ENCODE measurements at places on chromosomes 12 and 14.

GRCh38 chr12:23687947-23688346 lies 261.5 kb downstream of the SOX5 start:
- DNase-seq: no peak

DNA sequence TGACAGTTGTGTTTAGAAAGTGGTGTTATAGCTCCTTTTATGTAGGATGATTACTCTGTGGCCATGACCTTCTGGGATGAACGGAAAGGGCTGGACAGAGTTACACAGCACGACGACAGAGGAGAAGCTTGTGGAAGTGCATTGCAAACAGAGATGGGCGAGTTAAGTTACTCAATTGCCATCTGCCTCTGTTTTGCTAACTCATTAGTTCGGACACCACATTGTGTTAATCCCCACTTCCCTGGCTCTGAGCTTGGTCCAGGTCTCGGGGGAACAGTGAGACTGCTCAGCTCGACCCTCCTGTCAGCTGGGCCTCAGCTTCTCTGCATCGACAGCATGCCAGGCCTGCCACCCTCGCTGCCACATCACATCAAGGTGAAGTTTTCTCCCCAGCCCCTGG lies 408.0 kb downstream of the ZFP36L1 start:
- no peak for DNase-seq

DNA sequence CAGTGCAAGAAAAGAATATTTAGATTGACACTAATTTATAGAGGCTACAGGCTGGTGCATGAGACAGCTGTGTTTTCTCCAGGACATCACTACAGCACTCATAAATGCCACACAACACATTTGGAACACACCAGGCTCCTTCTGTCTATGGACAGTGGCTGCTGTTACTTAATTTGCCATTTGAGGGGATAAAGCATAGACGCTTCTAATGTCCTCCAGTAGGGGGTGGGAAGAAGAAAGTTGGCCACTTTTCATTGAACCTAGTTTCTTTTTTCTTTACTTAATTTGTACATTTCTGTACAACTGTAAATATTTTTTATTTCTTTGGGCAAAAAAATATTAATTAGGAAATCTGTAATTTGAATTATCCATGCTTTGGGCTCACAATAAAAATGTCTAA lies 12.4 kb upstream of the RTN1 start:
- no peak for DNase-seq

DNA sequence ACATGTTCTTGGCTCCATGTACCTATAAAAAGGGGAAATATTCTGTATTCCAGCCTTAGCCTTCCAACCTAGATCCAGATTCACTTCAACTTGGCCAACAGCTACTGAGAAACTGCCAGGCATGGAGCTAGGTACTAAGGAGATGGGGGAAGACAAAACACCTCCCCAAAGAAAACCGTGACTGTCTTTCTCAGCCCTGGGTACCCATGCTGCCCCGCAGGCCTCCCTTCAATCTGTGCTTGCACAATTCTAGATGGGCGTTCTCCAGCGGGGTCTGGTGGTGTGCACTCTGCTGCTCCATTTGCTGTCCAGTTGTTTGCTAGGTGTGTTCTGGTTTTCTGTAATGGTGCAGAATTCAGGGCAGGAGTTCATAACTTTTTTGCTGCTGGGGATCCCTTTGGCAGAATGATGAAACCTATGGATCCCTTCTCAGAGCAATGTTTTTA lies 817 bp upstream of the KRT4 start:
- DNase-seq: no peak

GRCh38 chr14:92990456-92991430 lies 67.8 kb downstream of the CHGA start:
- DNase-seq: no peak

DNA sequence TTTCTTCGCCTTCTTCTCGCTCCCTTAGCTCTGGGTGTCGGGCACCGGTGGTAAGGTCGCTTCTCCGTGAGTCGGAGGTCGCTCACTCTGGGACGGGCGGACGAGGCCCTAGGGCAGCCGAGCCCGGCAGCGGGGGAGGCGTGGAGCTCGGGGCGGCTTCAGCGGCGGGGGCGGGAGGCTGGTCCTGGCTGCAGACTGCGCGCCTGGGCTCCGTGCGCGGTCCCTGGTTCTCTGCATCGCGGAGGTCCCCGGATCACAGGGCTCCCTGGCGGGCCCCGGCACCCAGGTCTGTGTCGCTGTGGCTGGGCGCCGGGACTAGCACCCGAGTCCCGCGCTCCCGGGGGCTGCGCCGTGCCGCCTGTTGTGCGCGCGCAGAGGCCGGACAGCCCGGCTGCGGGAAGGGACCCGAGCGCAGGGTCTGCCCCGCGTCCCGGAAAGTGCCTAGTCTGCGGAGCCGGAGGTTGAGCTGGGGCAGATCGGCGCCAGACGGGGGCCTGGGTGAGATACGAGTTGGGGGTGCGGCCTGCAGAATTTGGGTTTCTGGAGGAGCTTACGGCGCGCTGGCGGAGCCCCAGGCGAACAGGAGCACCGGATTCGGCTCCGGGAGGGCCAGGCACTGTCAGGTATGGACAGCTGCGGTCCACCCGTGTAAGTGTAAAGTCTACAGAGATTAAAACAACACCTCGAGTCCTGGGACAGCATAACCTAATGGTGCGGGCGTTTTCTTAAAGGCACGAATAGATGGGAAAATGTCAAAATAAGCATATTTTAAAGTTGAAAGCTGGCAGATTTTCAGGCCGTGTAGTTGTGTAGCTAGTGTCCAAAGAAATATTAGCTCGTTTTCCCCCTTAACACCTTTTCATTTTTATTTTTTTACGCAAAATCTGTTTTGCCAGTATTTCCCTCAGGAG lies 713 bp downstream of the FRMD6 start:
- no peak for DNase-seq

DNA sequence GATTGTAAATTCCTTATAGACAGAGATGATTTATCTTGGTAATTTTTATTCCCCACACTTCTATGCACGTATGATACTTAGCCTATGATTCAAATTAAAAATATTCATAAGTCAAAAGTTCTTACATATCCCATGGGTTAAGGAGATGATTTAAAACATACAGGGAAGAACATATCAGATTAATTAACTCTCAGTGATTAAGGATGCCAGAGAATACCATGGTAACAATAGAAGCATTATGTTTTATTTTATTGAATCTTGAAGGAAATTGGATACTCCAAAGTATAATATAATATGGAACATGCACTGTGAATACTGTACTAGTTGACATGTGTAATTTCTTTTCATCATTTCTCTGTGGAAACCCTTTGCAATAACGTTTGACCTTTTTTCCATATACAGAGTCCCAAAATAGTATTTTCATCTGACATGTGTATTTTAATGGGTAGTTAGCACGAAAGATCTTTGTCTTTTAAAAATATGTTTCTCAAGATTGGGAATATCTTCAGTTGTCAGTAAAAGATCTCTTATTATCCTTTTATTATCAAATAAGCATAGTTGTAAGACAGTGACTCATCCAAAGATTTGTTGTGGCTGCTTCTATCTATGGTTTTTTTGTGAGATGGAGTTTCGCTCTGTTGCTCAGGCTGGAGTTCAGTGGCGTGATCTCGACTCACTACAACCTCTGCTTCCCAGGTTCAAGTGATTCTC lies 166.7 kb downstream of the RAD51B start:
- DNase-seq: no peak

DNA sequence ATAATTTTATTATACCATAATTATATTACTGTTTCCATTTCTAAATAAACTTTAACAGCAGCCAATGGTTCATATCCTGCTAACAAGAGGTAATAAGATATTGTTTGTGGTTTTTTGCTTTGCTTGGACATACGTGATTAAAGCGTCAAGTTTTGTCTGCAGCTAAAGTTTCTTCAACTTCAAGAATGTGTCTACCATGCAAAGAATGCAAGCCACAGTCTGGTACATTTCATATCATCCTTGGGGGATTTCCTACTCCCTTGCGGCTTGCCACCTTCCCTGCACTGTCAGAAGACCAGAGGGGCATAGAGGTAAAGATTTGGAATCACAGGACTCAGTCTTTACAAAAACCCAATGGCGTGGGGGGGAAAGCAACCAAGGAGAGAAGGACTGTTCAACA lies 125.2 kb downstream of the MED13L start:
- no peak for DNase-seq

GRCh38 chr12:130815028-130815741 lies 23.9 kb downstream of the STX2 start:
- no peak for DNase-seq

DNA sequence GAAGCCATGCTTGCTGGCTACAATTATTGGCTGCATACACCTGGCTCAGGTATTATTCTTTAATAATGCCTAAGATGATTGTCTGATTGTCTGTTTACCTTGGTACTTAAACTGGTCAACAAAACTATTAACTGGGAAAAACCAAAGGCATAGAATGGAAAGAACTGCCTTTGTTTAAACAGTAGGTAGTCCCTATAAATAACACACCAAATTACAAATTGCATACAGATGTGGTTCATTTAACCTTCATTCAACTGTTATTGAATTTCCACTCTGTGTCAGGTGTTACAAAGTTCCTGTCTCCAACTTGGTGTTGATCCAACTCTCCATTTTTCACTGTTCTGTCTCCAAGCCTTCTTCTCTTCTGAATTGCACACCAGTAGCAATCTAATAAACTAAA lies 79.8 kb upstream of the FSCB start:
- DNase-seq: peak; percentile 75

DNA sequence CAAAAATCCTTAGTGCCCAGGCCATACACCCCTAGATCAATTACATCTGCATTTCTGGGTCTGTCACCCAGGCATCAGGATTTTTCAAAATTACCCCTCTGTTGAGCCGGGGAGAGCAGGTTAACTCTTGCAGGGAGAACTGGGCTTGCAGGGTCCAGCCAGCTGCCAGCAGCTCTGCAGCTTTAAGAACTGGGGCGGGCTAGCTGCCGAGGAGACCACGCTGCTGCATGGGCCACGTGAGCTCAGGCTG lies at the start of gene DGLUCY:
TSS of gene DGLUCY (plus strand) at position 245 of the 250 bp plus-strand sequence. CDS start 46,222 bp downstream, outside the sequence.
- DNase-seq: peak; percentile 91

- DNase-seq: peak; percentile 80
Measured at GRCh38 chr14:60161196-60162107, 3.7 kb downstream of the DHRS7 start.

GRCh38 chr14:101855958-101856357 lies 94.4 kb downstream of the PPP2R5C start:
- DNase-seq: no peak

DNA sequence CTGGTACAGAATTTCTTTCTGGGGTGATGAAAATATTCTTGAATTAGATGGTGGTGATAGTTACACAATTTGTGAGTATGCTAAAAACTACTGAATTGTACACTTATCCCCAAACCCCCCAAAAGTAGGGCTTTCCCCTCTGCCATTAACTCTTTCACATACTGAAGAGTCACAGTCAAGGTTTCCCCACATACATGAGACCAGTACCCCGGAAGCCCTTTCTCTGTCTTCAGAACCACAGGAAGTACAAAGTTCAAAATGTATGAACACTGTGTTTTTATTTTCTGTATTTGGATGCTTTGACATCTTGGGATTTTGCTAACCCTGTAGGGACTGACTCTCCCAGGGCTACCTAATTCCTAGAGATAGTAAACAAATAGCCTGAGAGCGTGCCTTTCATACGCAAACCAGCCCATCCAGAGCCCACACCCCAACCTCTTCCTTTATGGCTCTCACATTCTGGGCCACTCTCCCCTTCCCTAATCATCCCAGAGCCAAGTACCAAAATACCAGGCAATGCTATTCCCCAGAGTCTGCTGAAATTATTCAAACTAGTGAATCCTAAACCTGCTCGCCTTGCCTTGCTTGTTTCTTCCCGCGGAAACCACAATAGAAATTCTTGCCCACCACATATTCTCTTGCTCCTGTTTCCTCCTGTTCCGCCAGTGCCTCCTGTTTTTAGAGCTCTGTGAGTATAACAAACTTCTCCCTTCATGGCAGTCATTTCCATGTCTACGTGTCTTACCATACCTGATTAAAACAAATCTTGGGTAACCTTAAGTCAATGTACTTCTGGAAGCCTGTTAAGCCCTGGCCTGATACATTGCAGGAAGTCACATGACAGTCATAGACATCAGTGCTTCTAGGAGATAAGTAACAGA lies 524.8 kb downstream of the FUT8 start:
- DNase-seq: no peak

GRCh38 chr12:39897315-39897714 lies 208.6 kb downstream of the SLC2A13 start:
- DNase-seq: no peak

DNA sequence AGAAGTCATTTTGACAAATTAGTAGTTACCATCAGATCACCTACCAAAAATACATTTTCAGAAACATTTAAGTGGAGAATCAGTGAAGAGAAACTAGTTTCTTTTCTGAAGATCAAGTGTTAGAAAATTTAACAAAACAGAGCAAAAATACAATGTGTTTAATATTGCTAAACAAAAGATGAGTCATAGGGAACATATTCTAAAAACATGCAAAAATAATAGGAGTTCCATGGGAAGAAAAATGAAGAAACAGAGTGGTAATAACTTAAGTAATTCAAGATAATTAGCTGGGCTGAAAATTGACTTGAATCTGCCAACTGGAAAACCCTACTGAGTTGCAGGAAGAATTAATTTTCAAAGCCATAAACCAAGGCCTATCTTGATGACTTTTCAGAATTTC lies 111.5 kb upstream of the KITLG start:
- DNase-seq: no peak

DNA sequence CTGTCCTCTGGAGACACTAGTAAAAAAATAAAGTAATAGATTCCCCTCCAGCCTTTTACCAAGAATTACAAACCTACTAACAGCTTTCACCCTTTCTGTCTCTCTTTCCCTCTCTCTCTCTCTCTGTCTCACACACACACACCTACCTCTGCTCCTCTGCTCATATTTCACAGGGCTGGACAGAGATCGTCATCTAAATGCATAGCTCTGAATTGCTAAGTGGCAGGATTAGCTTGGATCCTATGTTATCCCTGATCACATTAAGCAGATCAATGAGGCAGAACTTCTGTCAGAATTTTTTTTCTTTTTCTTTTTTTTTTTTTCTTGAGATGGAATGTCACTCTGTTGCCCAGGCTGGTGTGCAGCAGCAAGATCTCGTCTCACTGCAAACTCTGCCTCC lies 22.9 kb downstream of the VCPKMT start:
- DNase-seq: no peak

DNA sequence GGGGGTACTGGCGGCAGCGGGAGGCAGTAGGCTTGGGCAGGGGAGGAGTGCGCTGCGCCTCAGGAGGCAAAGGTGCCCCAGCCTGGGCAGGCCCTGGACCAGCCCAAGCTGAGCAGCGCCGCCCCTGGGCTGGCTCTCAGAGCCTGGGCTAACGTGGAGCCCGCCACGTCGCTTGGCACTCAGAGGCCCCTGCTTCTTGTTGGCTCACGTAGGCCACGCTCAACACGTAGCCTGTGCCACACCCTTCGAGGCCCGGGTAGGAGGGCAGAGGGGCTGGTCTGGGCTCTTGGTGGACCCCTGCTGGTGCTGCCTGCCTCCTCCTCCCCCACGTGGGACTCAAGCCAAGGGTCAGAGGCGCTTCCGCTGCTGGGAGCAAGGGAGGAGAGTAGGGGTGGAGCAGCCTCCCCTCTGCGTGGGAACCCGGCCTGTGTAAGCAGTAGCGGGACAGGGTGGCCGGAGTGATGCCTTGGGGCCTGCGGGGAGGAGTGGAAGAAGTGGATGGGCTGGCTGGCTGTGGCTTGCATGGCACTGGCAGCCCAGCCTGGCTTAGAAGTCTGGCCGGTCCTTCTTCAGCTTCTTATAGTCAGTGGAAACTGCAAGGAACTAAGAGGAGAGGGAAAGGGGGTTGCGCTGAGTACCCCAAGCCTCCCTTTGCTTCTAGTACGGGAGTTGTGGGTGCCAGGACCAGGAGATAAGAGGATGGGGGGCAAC lies 5.7 kb downstream of the SHMT2 start:
- DNase-seq: peak; percentile 58

Data from NCI-H2107 (cell line).